ENCODE measurements at places on chromosomes 12 and 14.
A peak's percentile ranks its signal among the peaks of the same experiment; 100 is the strongest.

DNA sequence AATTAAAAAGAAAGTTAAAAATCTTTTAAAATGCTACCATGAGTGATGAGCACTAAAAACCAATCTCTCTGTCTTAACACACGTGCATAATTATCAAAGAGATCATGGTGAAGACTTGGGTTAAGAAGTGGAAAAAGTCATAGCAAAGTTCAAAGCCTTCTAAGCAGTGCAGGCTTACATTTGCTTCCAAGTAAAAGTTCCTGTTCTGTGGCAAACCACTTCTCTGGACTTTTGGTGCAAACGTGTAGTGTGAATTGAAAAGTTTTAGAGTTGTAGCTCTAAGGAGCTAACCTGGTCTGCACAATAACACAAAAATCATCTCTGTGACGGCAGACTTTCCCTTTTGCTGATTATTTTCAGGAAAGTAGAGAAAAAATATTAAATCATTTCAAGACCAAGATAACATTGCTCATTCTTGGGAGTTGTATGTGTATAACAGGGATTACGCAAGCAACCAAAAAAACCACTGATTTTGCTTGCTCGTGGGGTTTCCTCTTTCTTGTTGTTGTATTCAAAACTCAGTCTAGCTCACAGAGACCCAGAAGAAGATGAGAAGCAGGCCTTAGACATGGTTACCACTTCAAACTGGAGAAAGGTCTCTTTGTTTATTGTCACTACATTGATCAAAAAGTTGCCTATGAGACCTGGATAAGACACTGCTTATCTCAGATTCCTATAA is 2.3 kb upstream of the GLIPR1 start:
- DNase-seq: no peak

GRCh38 chr14:35878272-35879150 is 52.4 kb downstream of the BRMS1L start:
- DNase-seq: no peak

GRCh38 chr12:106914796-106915634 is 40.7 kb upstream of the TMEM263 start:
- no peak for DNase-seq

- DNase-seq: no peak
Measured at GRCh38 chr12:10289005-10289754, 18.5 kb upstream of the KLRD1 start.

- no peak for DNase-seq
Measured at GRCh38 chr14:100031506-100032281, 33.5 kb upstream of the EVL start.

GRCh38 chr14:41817626-41818025 is 210.9 kb downstream of the LRFN5 start:
- DNase-seq: no peak

GRCh38 chr14:99579120-99579836 is 24.7 kb downstream of the CCDC85C start:
- DNase-seq: no peak

- DNase-seq: no peak
Measured at GRCh38 chr12:99287136-99287535, 360.4 kb upstream of the GARIN6 start.

GRCh38 chr12:55849616-55850343 is 7.0 kb upstream of the MMP19 start:
- DNase-seq: no peak

DNA sequence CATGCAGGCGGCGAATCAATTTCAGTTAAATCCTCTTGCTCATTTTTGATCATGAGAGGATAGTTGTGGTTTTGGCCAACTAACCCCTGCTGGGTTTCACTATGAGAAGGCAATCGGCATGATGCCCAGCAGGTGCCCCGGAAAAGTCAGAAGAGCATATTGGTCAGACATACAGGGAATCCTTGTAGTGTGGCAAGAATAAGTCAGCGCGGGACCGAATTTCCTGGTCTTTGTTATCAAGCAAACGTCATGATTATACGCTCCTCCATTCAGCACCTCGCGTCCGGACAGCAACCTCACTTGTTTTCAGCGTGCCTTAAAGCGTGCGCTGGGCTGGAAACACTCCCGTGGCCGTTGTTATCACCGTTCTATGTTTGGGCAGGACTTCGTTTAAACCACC is 1.8 kb downstream of the TBC1D30 start:
- DNase-seq: peak; percentile 16

GRCh38 chr12:32486158-32486557 is 86.8 kb downstream of the FGD4 start:
- no peak for DNase-seq

DNA sequence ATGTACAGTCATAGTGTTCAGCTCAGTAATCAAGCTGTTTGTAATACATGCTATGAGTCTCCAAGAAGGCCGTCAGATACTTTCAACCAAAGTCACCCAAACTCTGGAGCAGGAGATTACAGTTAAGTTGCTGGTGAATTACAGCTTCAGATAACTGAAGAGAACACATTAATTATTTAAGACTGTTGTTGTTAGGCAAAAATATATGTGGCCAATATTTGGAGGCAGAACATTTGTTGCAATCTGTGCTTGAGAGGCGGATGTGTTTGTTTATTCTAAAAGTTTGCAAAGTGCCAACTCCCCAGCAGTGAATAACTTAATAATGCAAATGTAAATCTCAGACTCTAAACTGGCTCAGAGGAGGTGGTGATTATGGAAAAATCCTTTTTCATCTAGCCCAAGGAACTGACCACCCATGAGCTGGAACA is 300.7 kb upstream of the TBX3 start:
- DNase-seq: no peak

DNA sequence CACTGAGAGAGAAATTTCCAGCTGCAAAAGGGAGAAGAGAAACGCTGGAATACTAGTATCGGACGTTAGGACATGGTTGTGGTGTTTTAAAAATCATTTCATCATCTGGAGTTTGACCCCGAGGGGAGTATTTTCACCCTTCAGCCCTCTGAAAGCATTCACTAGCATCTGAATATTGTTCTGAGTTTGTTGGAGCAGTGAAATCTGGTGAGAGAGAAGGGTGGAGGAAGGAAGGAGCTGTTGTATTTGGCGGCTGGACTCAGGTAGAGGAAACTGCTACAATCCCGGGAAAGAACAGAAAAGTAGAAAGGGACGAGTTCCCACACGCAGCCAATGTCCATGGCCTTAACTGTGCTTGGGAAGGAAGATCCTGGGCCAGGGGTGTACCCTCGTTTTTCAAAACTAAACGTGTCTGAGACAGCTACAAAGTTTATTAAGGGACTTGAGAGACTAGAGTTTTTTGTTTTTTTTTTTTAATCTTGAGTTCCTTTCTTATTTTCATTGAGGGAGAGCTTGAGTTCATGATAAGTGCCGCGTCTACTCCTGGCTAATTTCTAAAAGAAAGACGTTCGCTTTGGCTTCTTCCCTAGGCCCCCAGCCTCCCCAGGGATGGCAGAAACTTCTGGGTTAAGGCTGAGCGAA is 896 bp upstream of the CDKN1B start:
- no peak for DNase-seq

DNA sequence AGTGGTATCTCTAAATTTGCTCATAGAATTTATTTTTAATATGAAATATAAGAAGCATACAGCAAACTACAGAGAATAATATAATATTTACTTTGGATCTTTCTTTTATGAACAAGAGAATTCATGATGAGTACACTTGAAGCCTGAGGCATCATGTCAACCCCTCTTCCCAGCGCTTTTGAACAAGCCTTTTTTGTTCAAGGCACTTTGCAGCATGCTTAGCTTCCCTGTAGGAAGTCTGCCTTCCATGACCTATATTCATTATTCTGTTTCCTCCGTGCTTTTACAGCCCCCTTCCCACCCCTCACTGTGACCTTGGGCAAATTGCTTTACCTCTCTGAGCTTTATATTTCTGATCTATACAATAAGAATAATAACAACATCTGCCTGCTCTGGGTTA is 41.6 kb downstream of the SCN8A start:
- no peak for DNase-seq

DNA sequence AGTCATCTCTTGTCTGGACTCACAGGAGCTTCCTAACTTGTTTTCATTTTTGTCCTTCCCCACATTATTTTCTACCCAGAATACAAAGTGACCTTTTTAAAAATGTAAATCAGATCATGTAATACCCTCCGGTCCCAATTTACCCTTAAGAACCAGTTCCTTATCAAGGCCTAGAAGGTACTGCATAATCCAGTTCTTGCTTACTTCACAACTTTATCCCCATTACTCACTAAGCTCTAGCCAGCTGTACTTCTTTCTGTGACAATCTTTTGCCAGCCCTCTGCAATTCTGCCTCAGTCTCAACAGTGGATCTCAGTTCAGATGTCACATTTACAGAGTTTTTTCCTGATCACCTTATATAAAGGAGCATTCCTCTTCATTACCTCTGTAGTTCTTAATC is 11.6 kb downstream of the RAP1B start:
- no peak for DNase-seq

- DNase-seq: no peak
Measured at GRCh38 chr12:26537126-26537525, 295.9 kb downstream of the ITPR2 start.

DNA sequence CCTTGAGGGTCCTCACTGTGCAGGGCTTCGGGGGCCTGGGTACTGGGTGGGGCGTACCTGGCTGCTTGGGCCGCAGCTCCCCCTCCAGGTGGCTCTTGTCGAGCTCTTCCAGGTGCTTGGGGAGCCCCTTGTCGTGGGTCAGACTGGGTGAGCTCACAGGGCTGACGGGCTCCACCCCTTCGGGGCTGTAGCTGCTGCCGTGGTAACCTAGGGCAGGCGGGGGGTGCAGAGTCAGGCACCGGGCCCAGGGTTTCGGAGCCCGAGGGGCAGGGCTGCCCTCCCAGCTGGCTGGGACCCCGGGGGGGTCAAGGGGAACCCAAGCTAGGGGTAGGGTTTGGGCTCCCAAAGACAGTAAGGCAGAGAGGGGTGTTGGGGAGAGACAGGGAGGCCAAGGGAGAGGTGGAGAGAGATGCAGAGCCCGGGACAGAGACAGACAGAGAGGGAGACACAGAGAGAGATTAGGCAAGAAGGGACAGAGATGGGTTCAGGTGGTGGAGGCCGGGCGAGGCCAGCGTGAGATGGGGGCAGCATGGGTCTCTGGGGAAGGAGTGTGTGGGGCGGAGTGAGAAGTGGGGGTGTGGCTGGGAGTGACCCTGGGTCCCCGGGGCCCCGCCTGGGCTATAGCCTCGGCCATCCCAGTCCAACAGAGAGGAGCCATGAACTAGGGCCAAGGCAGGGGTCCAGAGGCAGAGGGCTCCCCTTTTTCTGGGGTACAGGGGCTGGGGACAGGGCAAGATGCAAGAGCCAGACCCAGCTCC is 40.7 kb downstream of the RFLNA start:
- no peak for DNase-seq

DNA sequence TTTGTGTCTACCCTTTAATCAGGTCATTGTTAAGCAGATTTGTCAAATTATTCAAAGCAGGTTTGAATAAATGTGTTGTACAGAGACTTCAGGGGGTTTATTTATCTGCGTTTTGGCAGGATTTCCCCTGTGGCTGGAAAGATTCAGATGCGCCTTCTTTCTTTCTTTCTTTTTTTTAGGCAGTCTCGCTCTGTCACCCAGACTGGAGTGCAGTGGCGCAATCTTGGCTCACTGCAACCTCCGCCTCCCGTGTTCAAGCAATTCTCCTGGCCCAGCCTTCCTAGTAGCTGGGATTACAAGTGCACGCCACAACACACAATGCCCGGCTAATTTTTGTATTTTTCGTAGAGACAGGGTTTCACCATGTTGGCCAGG is 6.3 kb upstream of the NANOGNB start:
- DNase-seq: no peak

DNA sequence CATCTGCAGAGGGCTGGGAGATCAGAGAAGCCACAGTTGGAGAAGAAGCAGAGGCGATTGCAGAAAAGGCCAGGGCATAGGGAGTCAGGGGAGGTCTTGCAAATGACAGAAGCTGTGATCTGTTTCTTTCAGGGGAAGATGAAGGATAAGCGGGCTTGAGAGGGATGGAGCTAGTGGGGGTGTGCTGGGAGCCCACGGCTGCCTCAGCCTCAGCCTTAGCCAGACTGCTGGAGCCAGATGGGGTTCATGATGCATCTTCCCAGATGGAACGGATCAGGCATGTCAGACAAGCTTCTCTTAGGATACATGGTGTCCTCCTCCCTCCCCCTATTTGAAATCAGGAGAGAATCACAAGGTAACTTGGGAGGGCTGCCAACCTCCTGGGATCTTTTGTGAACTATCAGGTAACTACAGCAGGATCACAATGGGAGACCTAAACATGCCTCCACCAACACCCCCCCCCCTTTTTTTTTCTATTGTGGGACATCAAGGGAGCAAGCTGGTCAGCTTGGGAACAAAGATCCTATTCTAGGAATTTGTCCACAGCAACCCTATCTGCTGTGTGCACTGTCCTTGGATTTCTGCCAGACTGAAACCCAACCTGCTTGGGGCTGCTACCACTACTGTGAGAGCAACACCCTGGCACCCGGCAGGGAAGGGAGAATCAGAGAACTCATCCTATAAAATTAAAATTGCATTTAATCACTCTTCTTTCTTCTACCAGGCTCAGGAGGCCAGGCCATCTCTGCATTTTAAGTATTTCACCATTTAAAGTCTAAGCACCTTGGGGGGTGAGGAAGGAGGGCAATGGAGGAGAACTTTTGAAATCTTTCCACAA is 10.7 kb upstream of the ATP2A2 start:
- no peak for DNase-seq

GRCh38 chr12:76518699-76519098 is 40.9 kb downstream of the OSBPL8 start:
- DNase-seq: no peak

- DNase-seq: no peak
Measured at GRCh38 chr12:127562816-127563215, 704.2 kb upstream of the TMEM132C start.

DNA sequence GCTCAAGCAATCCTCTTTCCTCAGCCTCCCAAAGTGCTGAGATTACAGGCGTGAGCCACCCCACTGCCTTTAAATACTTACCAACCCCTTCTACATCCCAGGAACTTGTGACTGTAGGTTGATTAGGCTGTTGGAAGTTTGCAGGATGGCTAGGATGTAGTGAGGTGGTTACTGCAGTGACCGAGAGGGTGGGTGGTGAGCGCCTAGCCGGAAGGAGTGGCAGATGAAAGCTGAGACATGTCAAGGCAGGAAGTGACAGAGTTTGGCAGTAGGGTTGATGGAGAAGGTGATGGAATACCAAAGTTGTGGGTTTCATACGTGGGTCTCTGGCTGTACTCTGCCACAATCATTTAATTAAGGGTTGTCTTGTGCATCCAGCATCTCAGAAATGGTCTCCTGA is 13.5 kb downstream of the B4GALNT3 start:
- DNase-seq: no peak

GRCh38 chr12:111368291-111368787 is 556 bp downstream of the PHETA1 start:
- no peak for DNase-seq

DNA sequence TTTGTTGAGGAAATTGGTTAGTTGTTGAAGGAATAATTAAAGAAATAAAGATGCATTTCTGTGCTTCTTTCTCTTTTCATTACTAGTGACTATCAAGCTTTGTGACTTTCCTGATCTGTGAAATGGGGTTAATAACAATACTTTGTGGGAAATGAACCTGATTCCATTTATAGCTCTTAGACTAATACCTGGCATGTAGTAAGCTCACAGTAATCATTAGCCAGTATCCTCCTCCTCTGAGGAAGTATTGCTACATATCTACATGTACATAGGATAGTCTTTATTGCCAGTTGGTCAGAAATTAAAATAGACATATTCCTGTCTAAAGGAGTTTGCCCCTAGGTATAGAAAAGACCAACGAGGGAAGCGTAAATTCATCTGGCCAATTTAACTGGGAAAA is 1.8 kb upstream of the CCDC198 start:
- no peak for DNase-seq

GRCh38 chr12:103571286-103571685 is 15.8 kb upstream of the STAB2 start:
- DNase-seq: no peak

Measured in activated CD8-positive, alpha-beta memory T cell treated with anti-CD3 and anti-CD28 coated beads for 1 hour (primary cell).